MM.1S (cell line): ENCODE measurements at places on chromosomes 3 and 15.

DNA sequence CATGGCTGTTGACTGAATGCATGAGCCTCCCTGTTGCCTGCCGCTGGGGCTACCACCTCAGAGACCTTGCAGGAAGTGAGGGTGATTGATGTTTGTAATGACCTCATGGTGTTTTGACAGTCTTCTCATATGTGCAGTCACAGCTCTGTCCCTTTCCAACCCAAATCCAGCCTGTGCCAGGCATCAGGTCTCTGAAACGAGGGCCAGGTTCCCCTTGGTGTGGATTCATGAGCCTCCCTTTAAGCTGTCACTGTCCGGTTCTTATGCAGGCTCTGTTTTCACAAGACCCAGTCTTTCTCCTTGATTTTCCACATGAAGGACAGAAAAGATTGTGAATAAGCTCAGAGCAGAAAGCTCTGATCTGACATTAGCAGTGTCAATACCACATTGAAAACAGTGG lies 43.1 kb downstream of the CEMIP start:
- DNase-seq = no peak
- H3K27me3 ChIP-seq = no peaks in the 10 kb centered on the region
- peaks cover 6% of the 10 kb centered on the region; the same call in 1 of the 2 replicates for H3K4me1 ChIP-seq
- no peak overlapping the region for H3K4me3 ChIP-seq
- no peak overlapping the region for H3K27ac ChIP-seq

DNA sequence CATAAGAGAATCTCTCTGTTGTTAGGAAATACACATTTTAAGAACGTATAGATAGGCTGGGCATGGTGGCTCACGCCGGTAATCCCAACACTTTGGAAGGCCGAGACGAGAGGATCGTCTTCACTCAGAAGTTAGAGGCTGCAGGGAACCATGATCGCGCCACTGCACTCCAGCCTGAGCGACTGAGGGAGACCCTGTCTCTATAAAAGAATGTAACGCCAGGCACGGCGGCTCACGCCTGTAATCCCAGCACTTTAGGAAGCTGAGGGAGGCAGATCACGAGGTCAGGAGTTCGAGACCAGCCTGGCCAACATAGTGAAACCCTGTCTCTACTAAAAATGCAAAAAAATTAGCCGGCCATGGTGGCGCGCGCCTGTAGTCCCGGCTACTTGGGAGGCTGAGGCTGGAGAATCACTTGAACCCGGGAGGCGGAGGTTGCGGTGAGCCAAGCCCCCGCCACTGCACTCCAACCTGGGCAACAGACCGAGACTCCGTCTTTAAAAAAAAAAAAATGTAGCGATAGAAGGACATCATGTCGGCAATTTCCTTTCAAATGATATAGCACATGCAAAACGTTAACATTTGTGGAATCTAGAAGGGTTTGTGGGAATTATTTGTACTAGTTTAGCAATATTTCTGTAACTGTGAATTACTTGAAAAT lies 730 bp upstream of the RPL14 start:
- peaks cover 16% of the 10 kb centered on the region for H3K4me1 ChIP-seq
- H3K27me3 ChIP-seq = no peaks in the 10 kb centered on the region
- H3K4me3 ChIP-seq = peak overlapping the region; percentile 87
- H3K36me3 ChIP-seq = peaks cover 9% of the 10 kb centered on the region

DNA sequence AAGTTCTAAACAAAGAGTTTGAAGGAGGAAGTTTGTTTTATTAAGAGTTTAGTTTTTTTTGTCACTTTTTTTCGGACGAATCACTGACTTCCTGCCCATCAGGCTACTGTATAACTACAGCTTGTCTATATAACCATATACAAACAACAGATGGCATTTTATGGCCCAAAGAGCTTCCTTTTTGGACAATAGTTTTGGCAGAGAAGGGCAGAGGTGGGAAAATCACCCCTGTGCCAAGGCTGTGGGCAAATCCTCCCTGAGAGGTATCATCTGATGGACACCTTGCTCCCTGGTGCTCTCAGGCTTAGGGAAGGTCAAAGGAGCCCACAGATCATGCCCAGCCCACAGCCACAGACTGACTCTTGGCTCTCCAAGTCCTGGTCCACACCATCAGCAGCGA lies 113.4 kb downstream of the OXNAD1 start:
- DNase-seq = no peak
- no peak overlapping the region for H3K4me3 ChIP-seq
- H3K27ac ChIP-seq = no peak overlapping the region
- no peaks in the 10 kb centered on the region for H3K27me3 ChIP-seq
- H3K4me1 ChIP-seq = 0 out of 2 replicates have a peak, but pooled peaks cover 4% of the 10 kb centered on the region

GRCh38 chr3:69932501-69932900 lies 67.0 kb upstream of the SAMMSON start:
- no peaks in the 10 kb centered on the region for H3K36me3 ChIP-seq
- DNase-seq = no peak
- no peaks in the 10 kb centered on the region for H3K4me1 ChIP-seq
- H3K27ac ChIP-seq = no peak overlapping the region

DNA sequence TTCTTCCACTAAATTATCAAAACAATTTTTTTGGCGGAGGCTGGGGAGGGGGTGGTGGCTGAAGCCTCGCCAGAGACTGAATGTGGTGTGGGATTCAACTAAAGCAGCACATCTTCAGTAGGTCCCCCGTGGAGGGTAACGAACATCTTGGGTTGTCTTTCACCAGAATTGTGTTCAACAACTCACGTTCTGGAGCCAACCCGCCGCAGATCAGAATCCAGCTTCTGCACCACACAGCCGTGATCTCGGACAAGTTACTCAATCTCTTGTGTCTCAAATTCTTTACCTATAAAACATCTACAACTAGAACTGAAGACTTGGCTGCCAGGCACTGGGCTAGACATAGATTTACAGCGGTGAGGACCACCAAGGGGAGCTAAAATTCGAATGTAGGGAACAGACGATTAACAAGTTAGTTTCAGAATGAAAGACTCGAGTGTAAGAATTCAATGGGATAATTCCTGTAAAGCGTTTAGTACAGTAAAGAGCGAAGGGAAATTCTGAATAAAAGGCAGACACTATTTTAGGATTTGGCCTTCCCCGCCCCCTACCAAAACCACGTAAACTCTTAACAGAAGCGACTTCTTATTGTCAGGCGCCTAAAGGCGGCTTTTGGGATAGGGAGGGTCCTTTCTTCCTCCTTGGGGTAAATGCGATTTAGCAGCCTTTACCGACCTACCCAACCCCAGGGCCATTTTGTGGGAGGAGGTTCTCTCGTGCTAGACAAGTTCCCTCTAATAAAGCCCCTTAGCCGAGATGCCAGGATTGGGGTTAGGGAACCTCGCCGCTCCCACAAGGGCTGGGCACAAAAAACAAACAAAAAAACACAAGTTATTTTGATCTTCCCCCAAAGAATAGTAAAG lies 697 bp upstream of the RAB5A start:
- DNase-seq = peak; percentile 37
- H3K27ac ChIP-seq = peak overlapping the region; percentile 94
- no peaks in the 10 kb centered on the region for H3K27me3 ChIP-seq
- no peaks in the 10 kb centered on the region; the same call in 1 of the 2 replicates for H3K36me3 ChIP-seq
- peaks cover 17% of the 10 kb centered on the region for H3K4me1 ChIP-seq
- H3K4me3 ChIP-seq = peak overlapping the region; percentile 95

- H3K27ac ChIP-seq = no peak overlapping the region
- no peaks in the 10 kb centered on the region for H3K27me3 ChIP-seq
- H3K36me3 ChIP-seq = no peaks in the 10 kb centered on the region
- no peaks in the 10 kb centered on the region for H3K4me1 ChIP-seq
- DNase-seq = no peak
Observed at GRCh38 chr15:27231811-27232210, 260.8 kb downstream of the GABRG3 start.

DNA sequence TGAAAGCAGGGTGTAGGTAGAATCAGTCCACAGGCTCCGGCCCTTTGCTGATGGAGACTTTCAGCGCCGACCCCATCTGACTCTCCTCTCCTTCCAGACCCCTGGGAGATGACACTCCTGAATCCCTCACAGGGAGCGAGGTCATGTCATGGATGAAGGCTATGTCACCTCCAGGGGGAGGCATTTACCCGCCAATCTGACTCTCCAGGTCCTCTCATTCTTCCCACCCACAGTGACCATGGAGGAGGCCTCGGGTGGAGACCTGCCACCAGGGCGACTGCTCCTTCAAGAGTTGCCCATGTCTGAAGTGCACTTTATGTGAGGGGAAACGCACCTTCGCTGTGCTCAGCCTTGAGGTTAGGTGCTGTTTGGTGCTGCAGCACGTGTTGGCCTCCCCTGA lies 112.7 kb downstream of the KLF13 start:
- H3K27ac ChIP-seq = no peak overlapping the region
- no peaks in the 10 kb centered on the region for H3K27me3 ChIP-seq
- H3K4me3 ChIP-seq = no peak overlapping the region
- H3K4me1 ChIP-seq = peaks cover 39% of the 10 kb centered on the region
- no peaks in the 10 kb centered on the region for H3K36me3 ChIP-seq
- peak; percentile 51 for DNase-seq
